ENCODE measurements at places on chromosomes 11 and 22. TPM values are rescaled to one million over a fixed set of nuclear protein-coding genes. Genes with fewer than 3 reads are reported as not detected.

DNA sequence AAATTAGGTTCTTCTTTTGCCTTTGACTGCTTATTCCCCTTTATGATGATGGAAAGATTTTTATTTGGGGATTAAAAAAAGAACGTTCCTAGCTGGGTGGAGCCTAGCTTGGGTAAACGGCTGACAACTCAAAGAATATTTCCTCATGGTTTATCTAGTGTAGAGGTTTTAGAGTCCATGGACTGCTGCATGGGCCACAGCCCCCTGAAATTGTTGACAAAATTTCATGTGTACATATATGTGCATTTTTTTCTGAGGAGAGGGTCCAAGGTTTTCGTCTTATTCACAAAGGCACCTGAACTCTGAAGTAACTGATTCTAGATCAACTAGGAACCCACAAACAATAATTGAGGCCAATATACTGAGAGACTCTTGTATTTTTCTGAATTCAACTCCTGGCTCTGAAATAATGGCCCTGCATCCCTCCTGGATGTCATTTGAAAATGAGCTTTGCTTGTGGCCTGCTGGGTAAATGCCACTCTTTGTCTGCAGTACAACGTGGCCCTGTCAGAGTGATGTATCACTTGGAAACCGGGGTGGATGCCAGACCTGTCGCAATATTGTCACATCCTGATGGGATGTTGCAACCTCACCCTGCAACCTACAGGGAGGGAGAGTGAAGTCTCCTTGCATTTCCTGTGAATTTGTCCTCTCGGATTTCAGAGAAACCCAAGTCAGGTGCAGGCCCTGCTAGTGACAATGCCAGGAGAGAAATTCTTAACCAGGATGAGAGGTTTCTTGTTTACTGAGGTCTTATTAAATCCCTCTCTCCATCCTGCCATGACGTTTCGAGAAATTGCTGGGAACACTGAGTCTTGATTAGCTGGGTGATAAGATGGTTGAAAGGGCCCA, 33.8 kb downstream of the EHF start:
- peak; percentile 89 for DNase-seq

The LRRC10B gene
- 0.64 TPM for total RNA-seq

GRCh38 chr22:49657275-49657973, 170.2 kb downstream of the BRD1 start:
- DNase-seq: peak; percentile 82

The P4HA3 gene
- total RNA-seq: 0.28 TPM

- no peak for DNase-seq
Measured at GRCh38 chr11:100182350-100182749, 504.7 kb upstream of the ARHGAP42 start.
